ENCODE measurements at places on chromosomes 3 and 15.

DNA sequence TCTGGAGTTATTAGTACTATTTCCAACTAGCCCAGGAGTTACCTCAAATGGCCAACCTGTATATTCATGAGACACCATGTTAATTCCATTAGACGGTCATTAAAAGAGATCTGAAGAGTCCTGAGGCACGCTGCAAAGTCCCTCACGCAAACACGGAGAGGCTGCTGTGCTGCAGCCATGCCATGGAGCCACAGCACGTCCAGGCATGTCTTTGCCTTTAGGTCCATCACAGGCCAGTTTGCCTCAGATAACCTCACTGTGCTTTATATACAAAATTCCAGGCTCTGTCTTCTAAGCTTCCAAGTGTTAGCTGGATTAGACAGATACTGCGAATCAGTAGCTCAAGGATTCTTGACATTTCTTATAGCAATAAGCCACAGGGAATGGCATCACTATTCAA lies 9.8 kb upstream of the PLAAT1 start:
- no peak for DNase-seq

GRCh38 chr3:108342837-108343486 lies 46.6 kb downstream of the HHLA2 start:
- DNase-seq, result no peak

DNA sequence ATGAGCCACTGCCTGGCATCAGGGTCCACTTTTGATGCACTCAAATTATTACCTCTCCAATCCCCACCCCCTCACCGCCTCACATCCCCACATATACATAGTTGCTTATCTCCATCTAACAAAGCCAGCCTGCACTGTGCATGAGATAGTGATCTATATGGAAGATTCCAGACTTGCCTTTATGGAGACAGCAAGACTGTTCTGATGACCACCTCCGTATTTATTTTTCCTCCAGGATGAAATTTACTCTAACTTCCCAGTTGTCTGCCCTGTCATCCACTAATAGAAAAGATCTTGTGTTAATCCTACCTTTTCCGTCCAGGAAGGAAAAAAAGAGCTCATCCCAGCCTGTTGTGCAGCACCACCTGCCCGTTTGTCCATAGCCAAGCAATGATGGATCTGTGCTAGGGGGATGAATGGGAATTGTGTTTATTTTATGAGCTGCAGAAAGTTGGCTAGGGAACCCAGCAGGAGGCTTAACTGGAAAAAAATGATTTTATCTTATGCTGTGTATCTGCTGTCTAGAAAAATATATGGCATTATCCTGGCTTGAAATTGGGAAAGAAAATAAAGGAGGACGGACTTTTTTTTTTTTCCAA lies 114.5 kb downstream of the CD47 start:
- DNase-seq, result no peak

- no peak for DNase-seq
Observed at GRCh38 chr15:98289747-98290146, 329.2 kb downstream of the ARRDC4 start.

DNA sequence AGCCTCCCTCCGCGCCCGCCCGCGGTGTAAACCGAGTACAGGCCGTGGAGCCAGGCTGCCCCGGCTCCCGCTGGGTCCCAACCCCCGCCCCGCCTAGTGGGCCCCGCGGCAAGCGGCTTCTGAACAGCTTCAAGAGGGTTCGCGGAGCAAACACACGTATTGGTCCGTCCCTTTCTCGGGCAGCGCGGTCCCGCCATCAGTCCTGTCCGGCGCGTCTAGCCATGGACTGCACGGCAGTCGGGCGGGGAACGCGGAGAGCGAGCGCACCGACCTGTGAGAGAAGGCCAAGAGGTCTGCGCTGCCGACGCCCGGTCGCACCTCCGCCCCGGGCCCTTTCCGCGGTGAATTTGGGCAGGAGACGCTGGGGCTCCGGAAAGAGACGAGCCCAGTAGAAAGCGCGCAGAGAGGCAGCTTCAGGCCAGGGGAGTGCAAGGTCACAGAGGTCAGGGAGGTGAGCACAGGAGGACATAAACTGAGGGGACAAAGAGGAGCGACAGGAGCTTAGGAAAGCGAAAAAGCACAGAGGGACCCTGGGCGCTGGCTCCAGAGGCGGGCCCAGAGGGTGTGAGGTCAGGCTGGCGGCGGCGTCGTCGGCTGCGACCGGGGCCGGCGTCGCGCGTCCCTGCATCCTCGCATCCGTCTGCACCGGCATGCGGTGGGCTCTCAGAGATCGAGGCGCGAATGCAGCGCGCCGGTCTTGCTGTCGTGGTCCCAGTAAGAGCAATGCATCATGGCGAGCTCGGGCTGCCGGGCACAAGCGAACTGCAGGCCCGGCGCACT lies 1.8 kb downstream of the FOXL2 start:
- no peak for DNase-seq

DNA sequence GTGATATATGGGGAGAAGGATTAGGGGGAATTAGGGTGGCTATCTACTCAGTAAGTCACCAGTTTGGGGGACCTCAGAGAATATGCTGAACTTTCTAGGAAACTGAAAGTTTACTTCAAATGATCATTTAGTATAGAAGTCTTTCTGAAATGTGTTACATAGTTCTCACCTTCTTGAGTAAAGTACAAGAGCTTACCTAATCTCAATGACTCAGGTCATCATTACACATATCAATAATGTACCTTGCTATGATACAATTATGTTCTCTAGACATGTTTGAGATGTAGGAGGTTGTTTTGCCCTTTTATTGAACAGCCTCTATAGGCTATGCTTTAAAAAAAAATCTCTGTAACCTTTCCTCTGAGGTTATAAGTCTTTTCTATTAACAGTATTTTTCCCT lies 50.7 kb downstream of the TMEM41A start:
- DNase-seq, result no peak

GRCh38 chr15:27336676-27337075 lies 365.7 kb downstream of the GABRG3 start:
- DNase-seq, result no peak

DNA sequence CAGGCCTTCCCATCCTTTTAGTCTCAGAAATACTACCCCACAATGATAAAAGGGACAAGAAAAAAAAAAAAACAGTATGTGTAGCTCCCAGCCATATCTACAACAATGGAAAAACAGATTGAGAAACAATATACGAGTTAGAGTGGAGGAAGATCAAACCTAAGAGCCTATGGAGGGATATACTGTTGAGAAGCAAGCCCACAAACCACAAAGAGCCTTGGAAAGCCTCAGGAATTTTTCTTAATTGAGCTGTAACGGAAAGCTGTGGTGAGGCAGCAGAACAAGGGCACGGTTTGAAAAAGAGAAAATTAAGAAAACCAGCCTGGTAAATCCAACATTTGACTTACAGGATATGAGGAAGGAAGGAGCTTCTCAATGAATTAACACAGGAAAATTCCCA lies 21.4 kb downstream of the KPNA1 start:
- DNase-seq, result no peak

GRCh38 chr3:52299247-52299878 lies 11.7 kb downstream of the GLYCTK start:
- no peak for DNase-seq

GRCh38 chr3:12656193-12656592 lies 7.7 kb downstream of the RAF1 start:
- no peak for DNase-seq

- no peak for DNase-seq
Observed at GRCh38 chr15:41949401-41950126, 22.8 kb downstream of the EHD4 start.

GRCh38 chr3:27357665-27358258 lies 11.4 kb downstream of the NEK10 start:
- peak; percentile 71 for DNase-seq

DNA sequence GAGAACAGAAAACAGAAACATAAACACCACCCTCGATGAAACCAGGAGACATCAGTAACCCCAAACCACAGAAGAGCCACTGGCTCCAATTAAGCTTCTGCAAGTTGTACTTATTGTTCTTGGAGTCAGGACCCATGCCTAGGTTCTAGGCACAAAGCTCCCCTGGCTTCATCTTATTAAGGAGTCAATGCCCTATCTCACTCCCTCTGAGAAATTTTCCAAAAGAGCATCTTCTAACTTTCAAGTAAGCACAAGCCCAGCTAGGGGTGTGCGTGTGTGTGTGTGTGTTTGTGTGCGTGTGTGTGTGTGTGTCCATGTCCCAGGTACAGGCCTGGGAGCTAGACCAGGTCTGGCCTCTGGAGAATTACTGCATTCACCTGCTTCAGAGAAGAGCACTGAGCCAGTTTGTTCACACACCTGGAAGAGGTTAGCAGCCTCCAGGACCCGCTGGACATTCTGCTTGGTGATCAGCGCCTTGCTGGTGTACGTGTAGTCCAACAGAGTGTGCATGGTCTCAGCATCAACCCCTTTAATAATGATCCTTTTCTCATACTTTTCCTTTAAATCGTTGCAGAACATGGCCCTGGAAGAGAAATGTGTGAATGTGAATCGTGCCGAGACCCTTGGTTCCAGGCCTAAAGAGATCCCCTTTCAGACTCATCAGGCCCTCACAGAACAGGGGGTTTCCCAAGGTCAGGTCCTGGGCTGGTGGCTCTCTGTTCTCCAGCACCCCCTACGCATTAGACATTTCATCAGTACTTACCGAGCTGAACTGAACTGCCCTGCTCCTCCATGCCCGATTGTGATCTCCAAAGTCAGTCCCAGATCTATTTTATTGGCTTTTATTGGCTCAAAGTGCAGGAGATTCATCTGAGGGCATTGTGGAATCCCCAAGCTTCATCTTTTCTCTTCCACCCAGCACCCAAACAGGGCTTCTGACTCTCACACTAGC lies 27.8 kb downstream of the KLHL6 start:
- peak; percentile 95 for DNase-seq

DNA sequence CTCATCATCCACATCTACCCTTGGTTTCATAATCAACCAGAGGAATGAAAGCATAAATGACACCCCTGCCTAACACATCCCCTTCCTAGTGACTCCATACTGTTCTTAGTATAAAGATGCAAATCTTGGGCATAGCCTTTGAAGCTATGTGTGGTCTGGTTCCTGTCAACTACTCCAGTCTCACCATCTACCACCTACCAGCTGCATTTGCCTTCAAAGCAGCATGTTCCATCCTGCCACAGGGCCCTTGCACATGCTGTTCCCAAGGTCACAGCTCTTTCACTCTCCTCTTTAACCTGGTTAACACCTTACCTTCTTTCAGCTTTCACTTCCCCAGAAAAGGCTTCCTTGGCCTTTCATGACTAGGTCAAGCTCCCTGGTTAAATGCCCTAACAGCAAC lies 62.3 kb upstream of the ARHGEF3 start:
- no peak for DNase-seq

DNA sequence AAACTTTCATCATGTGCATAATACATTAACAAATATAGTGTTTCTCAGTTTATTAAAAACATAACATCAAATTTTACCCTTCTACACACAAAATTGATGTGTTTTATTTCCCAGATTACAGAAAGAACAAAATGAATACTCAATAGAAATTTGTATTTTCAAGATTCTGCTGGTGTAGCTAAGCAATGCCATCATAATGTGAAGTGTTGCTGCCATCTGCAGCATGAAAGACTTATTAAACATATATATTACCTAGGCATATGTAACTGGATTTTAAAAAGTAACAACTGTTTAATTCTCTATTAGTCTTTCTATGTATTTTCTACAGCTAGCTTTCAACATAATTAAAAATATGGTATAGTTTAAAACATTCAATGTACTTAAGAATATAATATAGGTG lies 27.5 kb downstream of the PLSCR5 start:
- peak; percentile 44 for DNase-seq

GRCh38 chr3:191362037-191362436 lies 31.7 kb upstream of the UTS2B start:
- no peak for DNase-seq

GRCh38 chr3:69052472-69052898 lies 352 bp upstream of the TMF1 start:
- no peak for DNase-seq

GRCh38 chr15:63442080-63442479 lies 60.4 kb upstream of the CA12 start:
- no peak for DNase-seq

DNA sequence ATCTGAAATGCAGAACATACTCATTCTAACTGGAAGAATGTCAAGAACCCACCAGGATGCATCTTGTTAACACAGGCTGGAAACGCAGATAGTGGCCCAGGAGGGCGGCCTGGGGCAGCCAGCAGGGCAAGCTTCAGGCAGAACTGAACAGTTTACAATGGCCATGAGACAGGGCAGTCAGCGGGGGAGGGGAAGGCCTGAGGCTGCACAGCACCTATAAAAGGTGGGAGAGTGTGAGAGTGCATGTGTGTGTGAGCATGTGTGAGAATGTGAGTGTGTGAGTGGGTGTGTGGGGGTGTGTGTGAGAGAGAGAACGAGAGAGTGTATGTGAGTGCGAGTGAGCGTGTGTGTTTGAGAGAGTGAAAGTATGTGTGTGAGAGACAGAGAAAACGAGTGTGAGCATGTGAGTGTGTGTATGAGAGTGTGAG lies 26.8 kb upstream of the SLCO2A1 start:
- DNase-seq, result no peak
